ENCODE measurements at places on chromosomes 13 and 19.

GRCh38 chr13:26599860-26600259, 42.4 kb downstream of the WASF3 start:
- DNase-seq = no peak

DNA sequence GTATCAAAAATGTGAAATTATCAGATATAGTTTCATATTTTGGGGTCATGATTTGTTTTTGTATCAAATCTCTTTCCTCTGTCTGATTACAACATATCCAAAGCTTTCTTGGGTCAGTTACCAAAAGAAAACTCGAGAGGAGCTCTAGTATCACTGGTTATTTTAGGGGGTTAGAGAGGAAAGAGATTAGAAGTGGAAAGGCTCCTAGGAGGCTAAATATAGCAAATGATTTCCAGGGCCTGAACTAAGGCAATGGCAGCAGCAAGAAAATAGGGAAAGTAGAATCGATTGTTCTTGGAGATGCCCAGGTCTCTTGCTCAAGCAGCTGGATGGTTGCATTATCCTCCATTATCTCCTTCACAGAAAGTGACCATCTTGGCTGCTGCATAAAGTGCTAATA, 72.9 kb downstream of the NHLRC3 start:
- DNase-seq = no peak

DNA sequence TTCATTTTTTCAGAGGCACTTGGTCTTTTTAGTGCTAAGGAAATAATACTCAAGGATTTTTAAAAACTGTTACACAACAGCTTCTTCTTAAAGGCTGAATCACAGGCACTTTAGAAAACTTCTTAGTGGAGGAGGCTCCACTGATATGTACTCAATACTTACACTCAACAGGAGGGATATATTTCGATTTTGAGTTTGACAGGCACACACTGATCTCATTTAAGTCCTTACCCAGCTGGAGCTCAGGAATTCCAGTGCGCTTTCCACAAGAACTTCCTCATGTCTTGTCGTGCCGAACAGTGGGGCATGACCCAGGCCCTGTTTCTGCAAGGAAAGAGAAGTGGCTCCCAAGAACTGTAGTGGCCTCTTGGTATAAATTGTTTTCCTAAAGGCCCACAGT, 103.8 kb downstream of the RGCC start:
- no peak for DNase-seq

DNA sequence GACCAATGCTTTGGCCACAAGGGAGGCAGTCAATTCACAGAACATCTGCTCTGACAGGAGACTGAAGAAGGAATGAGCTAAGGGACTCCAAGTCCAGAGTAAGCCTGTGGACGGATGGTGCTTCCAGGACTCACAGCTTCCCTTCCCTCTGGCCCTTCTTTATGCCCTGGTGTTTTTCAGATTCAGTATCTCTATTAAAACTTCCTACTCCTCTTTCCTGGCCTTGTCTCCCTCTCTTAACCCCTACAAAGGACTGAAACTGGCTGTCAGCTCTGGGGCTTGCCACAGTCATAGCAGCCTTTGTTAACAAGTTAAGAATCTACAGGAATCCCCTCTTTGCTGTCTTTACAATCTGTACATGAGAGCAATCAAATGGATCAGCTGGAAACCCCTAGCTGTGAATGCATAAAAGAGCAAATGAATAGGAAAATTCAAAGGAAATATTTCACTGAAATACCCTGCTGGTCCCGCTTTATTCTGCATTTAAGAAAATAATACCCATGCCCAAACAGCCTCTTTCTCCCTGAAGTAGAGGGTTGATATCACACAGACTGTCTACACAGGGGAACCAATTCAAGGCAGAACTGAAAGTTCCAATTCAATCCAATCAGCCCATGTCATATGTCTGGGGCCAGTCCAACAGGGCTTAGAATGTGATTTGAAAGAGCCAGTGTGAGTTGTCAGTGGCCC, 192.3 kb downstream of the MZT1 start:
- DNase-seq = no peak

GRCh38 chr19:51702825-51703574, 9.9 kb downstream of the SPACA6 start:
- DNase-seq = no peak

DNA sequence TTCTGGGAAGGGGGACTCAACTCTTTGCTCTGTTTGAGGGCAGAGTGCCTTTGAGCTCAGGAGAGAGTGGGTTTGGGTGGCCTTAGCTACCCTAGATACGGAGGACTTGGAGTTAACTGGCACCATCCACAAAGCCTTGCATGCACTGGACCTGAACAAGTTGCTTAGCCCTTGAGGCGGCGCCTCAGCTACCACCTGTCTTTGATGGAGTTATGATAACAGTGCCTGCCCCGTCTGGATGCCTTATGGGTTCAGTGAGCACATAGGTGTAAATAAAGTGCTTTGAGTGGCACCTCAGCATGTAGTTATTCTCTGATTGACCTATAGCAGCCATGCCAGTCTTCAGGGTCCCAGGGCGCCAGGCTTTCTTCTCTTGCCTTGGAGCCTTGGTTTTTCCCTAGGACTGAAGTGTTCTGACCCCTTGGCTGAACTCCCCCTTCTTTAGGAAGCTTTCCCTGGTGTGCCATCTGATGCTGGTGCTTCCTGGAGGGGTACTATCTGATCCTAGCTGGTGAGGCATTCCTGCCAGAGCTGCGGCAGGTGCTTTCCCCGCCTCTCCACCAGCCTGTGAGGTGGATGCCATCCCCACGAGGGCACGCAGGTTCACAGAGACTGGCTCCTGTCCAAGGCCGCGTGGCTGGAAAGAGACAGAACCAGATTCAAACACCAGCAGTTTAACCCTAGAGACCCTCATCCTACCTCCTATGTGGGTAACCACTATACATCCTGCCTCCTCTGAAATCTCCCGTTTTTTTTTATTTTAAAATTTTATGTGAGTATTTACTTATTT, 5.8 kb downstream of the BCKDHA start:
- DNase-seq = no peak

DNA sequence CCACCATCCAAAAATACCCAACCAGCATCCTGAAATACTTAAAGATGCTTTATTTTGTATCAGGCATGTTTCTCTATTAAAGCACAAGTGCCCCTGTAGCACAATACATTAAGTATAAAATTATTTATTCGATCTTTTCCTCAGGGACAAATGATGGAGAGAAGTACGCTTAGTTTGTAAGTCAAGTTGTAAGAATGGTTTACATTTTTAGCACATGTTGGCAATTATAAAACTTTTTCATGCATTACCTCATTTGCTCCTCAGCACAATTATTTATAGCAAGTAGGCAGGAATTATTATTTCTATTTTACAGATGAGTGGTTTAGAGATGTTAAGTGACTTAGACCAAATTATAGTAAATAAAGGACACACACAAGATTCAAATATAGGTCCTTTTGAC, 232.6 kb upstream of the HTR2A start:
- DNase-seq = no peak

DNA sequence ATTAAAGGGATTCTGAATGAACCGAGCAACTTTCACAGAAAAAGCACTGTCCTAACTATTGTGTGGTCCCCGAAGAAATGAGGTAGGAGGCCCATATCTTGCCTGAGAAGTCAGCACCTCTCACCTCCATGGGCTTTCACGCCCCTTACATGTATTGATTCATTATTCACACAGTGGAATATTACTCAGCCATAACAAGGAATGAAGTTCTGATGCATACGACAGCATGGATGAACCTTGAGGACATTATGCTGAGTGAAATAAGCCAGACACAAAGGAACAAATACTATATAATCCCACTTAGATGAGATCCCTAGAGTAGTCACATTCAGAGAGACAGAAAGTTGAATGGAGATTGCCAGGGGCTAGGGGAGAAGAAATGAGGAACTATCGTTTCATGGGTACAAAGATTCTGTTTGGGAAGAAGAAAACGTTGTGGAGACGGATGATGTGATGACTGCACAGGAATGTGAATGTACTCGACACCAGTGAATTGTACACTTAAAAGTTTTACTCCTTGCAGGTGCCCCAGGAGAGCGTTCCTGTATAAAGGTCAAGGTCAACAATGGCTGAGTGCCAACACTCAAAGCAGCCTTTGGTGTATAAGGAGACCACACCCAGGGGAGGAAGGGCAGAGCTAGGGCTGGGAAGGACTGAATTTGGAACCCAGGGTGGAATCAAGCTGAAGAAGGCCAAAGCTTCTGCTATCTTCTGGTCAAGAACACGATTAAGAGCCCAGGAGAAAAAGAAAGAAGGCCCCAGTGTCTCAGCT, 22.5 kb downstream of the ZIC5 start:
- DNase-seq = no peak

DNA sequence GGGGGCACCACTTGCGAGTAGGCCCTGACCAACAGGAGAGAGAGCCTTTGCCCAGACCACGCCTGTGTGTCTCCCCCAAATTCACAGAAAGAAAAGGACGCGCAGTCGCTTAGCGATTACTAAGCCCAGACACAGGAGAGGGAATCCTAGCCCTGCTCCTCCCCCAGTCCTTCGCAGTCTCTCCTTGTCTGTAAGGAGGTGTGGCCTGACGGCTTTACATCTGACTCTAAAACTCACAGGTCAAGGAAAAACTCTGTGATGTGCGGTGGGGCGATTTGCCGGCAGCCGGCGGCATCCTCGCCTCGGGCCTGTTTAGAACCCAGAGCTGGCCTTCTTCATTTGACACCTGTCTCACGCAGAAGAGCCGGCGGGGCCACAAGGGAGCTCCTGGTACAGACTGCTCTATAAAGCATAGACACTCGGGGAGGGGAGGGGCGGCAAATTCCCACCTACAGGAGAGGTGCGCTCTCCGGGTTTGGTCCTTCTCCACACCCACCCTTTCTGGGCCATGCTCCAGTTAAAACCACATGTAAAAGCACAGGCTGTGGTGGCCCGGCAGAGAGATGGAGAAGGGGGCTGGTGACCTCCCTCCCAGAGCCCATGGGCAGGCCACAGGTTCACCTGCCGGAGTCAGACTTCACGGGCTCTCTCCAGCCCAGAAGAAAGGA, 17.8 kb downstream of the GPR12 start:
- no peak for DNase-seq

DNA sequence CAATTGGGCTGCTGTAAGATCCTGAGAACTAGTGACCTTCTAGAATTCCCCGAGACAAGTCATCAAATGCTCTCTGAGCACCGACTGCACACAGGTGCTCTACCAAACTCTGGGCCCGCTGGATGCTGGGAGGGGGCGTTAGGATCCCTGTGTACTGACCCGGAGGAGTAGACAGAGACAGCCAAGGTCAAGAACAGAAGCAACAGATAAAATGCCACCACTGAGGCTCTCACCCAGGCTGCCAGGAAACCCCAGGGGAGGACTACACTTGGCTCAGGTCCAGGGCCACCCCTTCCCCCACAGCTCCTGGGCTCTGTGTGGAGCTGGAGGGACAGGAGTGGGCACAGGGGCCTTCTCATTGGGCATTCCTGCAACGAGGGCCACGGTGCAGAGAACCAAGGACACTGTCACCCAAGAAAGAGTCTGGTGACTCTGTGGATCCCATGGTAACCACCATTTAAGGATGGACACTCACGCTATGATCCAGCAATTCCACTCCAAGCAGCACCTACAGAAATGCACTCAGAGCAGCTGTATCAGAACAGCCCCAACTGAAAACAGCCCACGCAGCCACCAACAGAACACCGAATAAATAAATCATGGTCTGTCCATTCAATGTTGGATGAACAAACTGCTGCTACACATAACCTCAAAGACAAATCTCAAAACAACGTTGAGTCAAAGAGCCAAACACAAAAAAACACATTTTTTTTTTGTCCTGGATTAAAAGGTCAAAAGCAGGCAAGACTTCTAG, 16.8 kb upstream of the SLC35E1 start:
- DNase-seq = no peak

- DNase-seq = no peak
Measured at GRCh38 chr19:49716154-49716553, 25.2 kb downstream of the CPT1C start.

GRCh38 chr13:31234729-31235128, 35.0 kb downstream of the B3GLCT start:
- DNase-seq = no peak

DNA sequence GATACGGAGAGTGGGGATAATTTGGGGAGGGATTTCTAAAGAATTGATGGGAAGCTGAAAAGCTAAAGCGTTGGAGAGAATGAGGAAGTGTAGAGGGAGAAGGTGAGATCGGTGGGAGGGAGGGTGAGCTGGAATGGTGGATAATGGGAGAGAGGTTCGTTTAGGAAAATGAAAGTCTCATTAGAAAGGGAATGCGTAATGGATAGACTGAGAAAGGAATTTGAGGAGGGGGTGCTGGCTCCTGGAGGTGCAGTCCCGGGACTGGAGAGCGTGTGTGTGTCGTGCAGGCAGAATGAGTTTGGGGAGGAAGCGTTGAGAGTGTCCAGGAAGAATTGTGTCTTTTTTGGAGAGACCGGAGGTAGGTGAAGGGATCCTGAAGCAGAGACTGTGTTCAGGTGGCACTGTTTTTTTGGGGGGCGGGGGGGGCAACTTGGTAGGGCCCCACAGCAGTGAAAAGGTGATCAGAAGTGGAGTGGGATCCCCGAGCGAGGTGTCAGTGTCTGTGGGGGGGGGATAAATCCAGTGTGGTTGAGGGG, 1.4 kb downstream of the ACTN4 start:
- DNase-seq = no peak

DNA sequence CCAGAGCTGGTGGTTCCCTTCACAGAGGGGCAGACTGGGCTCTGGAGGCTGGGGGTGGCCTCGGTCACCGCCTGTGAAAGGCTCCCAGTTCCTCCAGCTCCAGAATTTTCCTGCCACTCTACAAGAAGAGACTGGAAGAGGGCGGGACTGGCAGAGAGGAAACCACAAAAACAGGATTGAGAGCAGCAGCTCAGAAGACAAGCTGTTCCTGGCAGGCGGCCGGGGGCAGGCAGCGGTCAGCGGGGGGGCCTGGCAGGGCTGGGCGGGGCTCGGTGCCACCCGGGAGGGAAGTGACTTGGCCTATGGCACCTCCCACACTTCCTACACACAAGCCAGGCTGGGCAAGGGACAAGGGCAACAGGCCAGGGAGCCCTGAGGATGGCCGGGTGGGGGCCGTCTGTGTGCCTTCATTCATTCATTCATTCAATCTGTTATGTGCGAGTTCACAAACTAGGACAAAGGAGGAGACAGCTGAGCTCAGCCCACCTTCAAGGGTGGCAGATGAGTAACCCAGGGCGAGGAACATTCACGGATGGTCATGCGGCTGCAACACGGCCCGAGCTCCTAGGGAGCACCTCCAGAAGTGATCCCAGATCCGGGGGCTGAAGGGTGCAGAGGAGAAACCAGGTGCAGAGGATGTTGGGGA, 16.9 kb upstream of the BTBD2 start:
- DNase-seq = no peak

DNA sequence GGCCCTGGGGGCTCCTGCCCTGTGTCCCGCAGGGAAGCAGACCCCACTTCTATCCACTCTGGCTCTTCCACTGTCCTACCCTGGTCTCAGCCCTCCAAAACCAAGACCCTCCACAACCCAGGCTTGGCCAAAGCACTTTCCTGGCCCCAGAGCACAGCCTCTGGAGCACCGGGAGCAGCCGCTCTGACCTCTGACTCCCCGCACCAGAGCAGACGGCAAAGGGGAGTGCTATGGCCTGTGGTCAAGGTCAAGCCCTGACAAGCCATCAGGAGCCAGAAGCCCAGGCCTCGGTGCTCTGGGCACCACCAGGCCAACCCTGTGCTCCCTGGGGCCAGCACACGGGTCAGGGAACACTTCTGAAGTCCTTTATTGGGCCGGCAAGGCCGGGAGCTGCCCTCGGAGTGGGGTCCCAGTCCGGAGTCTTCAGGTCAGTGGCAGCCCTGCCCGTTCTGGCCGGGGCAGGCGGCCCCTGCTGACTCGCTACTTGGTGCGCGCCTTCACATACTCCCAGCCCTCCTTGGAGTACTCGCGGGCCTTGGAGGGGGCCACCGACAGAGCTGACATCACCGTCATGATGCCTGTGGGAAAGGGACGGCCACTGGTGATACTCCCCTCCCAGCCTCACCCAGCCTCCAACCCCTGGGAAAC, 2.1 kb downstream of the MICOS13 start:
- no peak for DNase-seq
